ENCODE measurements at places on chromosomes 6 and 20.

DNA sequence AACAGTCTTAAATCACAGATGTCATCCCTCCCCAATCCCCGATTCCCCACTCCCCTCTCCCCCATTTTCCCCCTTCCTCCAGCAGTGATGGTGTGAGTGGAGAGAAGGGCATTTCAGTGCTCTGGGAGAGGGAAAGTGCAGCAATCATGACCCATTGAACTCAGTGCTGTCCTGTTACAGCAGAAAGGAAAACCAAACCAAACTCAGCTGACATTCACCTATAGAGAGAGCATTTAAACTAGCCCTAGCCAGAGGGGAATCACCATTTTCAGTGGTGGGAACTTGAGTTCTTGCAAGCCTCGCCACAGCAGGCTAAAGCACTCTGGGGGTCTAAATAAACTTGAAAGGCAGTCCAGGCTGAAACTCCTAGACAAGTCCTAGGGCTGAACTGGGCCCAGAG lies 129.9 kb upstream of the COL21A1 start:
- H3K27me3 ChIP-seq: no peaks in the 10 kb centered on the region
- H3K4me1 ChIP-seq: peaks cover 4% of the 10 kb centered on the region
- H3K4me3 ChIP-seq: no peak overlapping the region
- no peak for DNase-seq
- H3K36me3 ChIP-seq: no peaks in the 10 kb centered on the region

GRCh38 chr6:53920881-53921280 lies 126.1 kb downstream of the LRRC1 start:
- no peak for DNase-seq
- peaks cover 5% of the 10 kb centered on the region for H3K36me3 ChIP-seq
- H3K4me1 ChIP-seq: peaks cover 2% of the 10 kb centered on the region
- H3K27me3 ChIP-seq: no peaks in the 10 kb centered on the region
- H3K27ac ChIP-seq: no peak overlapping the region

DNA sequence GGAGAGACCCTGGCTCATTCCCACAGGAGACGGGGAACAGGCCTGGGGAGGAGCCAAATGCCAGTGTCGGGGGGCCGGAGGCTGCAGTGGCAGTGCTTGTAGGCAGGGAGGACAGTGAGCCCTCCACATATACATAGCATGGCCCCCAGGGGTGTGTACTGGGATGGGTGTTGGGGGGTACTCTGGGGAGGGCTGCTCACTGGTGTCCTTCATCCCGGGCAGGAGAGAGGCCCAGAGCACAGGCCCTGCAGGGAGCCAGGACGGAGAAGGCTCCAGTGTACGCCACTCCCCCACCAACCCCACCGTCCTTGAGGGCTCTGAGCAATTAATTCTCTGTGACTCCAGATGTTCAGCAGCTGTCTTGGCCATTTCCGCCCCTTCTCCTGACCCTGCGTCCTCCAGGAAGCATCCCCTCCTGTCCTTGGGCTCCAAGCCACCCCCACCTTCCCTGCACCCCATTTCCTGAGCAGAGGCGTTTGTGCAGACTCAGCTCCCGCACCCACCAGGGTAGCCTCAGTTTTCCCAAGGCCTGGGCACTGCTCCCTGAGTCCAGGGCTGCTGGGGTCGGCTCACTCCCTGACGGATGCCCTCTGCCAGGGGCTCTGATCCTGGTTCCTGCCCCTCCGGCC lies 3.4 kb upstream of the ABHD16B start:
- H3K27ac ChIP-seq: no peak overlapping the region
- no peaks in the 10 kb centered on the region for H3K27me3 ChIP-seq
- H3K4me1 ChIP-seq: no peaks in the 10 kb centered on the region
- no peak for DNase-seq
- no peaks in the 10 kb centered on the region for H3K36me3 ChIP-seq

- DNase-seq: no peak
- no peak overlapping the region for H3K4me3 ChIP-seq
- H3K27ac ChIP-seq: no peak overlapping the region
- H3K36me3 ChIP-seq: no peaks in the 10 kb centered on the region
Measured at GRCh38 chr6:135521431-135521830, 23.9 kb upstream of the AHI1 start.

DNA sequence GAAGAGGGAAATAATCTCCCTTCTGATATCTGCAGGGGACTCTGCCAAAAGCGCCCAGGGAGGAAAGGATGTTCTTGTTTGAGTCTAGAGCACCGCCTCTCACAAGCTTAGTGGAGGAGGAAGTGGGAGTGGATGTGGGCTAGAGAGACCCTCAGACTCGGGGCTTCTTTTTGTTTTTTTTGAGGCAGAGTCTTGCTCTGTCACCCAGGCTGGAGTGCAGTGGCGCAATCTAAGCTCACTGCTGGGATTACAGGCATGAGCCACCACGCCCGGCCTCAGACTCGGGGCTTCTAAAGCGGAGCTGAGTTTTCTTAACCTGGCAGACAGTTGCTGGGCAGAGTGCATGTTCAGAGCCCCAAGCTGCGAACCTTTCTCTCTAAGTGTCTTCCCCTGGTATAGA lies 310.8 kb downstream of the BMP7 start:
- no peak overlapping the region for H3K4me3 ChIP-seq
- no peaks in the 10 kb centered on the region for H3K4me1 ChIP-seq
- H3K27ac ChIP-seq: no peak overlapping the region
- H3K27me3 ChIP-seq: no peaks in the 10 kb centered on the region
- H3K36me3 ChIP-seq: no peaks in the 10 kb centered on the region

DNA sequence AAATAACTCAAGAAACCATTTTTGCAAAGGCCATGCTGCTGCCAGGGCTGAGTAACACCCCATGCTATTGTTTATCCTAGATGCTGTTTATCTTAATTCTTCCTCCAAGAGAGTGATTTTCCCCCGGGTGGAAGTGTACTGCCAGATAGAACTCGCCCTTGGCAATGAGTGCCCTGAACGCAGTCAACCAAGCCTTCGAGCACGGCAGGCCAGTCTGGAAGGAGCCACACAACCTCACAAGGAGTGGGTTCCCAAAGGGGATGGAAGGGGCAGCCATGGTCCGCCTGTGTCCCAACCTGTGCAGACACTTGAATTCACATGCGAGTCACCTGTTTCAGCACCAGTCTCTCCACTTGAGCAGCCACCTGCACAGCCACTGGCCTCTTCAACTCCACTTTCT lies 31.9 kb downstream of the PNPLA1 start:
- no peaks in the 10 kb centered on the region for H3K4me1 ChIP-seq
- no peak overlapping the region for H3K4me3 ChIP-seq
- H3K36me3 ChIP-seq: no peaks in the 10 kb centered on the region
- no peaks in the 10 kb centered on the region for H3K27me3 ChIP-seq
- DNase-seq: no peak
- H3K27ac ChIP-seq: no peak overlapping the region

DNA sequence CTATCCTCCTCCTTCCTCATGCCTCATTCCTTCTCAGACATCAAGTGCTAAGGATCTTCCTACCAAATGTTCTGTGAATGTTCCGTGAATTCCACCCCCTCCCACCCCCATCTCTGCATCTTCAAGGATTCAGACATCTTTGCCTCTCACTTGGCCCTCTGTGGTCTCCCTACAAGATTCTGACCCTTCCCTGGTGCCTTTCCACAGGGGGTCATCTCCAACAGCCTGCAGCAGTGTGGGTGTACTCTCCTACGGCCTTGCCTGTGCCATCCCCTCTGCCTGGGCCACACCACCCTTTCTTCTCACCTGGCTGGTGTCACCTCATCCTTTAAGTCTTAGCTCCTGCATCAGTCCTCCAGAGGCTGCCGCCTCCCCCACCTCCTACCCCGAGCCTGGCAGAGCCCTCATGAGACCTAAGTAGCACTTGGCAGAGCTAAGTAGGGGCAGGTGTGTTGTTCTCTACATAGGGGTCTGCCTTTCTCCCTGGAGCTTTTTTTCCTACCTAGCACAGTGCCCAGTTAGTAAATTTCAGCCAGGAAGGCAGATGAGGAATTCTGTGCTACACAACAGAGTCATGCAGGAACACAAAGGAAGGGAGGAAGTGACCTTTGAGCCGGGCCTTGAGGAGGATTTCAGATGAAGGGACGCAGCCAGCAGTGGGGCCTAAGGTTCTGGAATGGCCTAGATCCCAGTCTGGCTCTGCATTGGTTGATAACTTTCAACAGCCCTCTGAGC lies 43.1 kb downstream of the TM9SF4 start:
- H3K36me3 ChIP-seq: no peaks in the 10 kb centered on the region
- no peak overlapping the region for H3K4me3 ChIP-seq
- H3K27me3 ChIP-seq: no peaks in the 10 kb centered on the region
- DNase-seq: no peak

All from aorta (tissue), 5 donors.